ENCODE measurements at places on chromosomes 3 and 15.

DNA sequence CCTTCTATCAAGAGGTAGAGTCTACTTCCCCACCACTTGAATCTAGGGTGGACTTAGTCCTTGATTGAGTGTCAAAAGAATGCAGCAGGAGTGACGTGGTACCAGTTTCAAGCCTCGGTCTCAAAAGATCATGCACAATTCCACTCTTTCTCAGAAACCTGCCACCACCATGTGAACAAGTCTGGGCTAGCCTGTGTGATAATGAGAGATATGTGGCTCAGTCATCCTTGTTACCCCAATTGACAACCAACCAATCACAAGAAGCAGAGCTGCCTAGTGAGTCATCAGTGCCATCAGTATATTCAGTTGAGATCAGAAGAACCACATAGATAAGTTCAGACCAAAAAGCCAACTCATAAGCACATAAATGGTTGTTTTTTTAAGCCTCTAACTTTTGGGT lies 374.5 kb downstream of the IL20RB start:
- no peak for DNase-seq

DNA sequence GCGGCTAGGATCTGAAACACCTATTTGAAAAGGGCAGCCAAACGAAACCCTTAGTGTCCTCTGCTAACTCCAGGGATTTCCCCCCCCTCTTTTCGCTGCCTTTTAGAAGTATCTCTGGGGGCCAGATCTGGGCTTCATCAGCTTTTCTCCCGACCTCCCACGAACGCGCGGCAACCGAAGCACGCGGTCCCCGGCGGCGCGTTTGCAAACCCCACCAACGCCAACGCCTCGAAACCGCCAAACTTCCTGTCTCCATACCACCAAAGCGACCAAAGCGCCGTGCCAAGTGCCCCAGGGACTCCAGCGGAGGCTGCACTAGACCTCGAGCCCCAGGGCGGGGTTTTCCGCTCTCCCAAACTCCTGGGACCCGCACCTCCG lies 155.8 kb upstream of the FRMD4B start:
- DNase-seq, result no peak

DNA sequence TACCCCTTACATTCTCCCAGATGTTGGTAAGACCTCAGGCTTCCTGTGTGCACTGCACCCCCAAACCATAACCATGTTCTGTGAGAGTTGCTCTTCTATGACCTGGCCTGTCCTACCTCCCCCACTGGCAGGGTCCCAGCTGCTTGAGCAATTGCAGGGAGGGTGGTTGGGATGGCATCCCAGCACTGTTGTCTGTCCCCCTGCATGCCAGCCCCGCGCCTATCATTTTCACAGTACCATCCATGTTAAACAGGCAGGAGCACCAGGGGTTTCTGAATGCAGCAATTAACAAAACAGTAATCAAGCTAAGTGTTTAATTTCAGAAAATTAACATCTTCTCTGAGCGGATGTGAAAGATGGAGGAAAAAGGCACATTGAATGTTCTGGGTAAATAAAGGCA lies 345.5 kb downstream of the EPHB1 start:
- DNase-seq, result no peak

GRCh38 chr3:181901626-181902025 lies 189.9 kb downstream of the SOX2 start:
- no peak for DNase-seq

- no peak for DNase-seq
These were observed 155.8 kb upstream of the LRIG1 start for GRCh38 chr3:66656609-66657008.

DNA sequence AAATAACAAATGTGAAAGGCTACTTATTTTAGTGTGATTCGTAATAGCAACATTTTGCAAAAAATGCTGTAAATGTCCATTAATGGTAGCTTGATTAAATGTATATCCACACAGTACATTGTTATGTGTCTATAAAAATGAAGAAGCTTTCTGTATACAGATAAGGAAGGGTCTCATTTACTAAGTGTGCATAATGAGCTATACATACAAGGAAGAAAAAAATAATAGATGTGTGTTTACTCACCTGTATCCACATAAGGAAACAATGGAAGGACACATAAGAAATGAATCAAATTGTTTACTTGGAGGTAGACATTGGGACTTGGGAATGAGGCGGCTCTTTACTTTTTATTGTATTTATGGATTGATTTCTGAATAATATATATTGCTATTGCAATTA lies 34.9 kb downstream of the MED12L start:
- DNase-seq, result no peak

GRCh38 chr15:41566121-41566885 lies 7.3 kb downstream of the TYRO3 start:
- DNase-seq, result no peak

DNA sequence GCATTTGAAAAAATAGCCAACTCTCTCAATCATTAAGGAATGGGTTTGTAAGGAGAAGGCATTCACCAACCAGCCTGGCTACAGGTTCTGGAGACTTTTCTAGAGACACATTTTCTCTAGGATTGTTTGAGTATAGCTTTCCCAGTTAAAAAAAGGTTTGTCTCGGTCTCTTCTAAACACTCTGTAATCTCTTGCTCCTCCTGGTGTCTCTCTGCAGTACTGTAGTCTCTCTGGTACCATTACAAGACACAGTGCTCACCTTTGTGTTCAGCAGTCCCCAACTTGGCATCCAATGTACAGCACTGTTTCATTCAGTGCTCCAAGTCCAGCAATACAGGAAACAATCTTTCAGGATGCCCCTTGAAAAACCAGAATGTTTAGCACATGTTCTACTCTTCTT lies 534.4 kb downstream of the ZNF385D start:
- DNase-seq, result no peak

DNA sequence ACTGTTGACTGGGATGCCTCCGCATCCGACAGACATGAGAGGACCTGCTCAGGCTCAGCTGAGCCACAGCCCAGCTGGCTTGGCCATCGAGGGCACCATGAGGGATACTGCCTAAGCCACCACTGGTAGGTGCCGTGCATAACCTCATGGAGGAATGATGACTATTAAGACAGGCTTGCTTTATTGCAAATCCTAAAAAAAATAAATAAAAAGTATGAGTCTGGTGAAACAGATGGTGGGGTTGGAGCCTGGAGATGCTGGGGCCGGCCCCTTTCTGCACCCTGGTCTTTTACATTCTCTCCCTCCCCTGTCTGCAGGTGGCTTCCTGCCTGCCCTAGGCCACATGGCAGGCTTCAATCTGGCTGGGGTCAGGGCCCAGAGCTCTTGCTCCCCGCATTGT lies 24.0 kb upstream of the RAD18 start:
- no peak for DNase-seq

DNA sequence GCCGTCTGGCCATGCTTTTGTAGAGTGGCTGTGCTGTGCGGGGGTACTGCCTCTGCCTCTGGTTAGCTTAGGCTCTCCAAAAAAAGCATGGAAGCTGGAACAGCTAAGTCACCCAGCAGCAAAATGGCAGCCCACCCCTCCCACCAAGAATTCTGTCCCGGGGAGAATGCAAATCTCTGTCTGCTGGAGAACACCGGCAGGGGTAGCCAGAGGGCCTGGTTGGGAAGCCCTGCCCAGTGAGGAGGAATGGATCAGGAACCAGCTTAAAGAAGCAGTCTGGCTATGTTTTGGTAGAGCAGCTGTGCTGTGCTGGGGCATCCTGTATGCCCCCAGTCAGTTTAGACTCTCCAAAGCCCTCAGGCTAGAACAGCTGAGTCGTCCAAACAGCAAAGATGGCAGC lies 56.2 kb upstream of the PTPRG start:
- DNase-seq, result no peak

GRCh38 chr3:111758642-111759041 lies 100.4 kb upstream of the PHLDB2 start:
- no peak for DNase-seq

DNA sequence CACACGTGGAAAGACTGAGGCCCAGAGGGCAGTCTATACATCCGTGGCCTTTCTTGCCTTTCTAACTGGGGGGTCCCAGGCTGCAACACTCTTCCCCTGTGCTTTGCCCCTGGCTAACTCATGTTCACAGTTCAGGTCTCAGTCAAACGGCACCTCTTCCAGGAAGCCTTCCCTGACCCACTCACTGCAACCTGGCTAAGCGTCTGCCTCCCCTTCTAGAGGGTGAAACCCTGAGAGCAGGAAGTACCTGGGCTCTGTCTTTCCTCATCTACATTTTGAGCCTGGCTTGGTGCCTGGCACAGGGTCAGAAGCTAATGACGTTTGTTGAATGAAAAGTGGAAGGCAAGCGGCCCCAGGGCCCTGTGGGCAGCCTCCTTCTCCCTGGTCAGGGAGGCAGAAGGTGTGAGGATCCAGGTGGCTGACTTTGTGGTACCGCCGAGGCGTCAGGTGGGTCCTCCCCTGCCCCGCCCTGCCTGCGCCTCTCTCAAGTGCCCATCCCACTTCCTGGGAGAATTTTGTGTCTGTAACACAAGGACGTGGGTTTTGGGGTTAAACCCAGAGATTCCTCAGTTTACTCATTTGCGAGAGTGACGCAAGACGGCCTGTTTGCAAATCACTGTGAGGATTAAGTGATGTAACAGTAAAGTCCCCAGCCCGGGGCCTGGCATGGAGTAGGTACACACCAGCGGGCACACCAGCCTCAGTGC lies 32.1 kb downstream of the DNASE1L3 start:
- no peak for DNase-seq

GRCh38 chr15:71515375-71516186 lies 294.8 kb upstream of the NR2E3 start:
- no peak for DNase-seq

- DNase-seq, result no peak
These were observed 492.4 kb upstream of the FRG2C start for GRCh38 chr3:75171630-75172230.

- DNase-seq, result no peak
These were observed 75.9 kb downstream of the TNIK start for GRCh38 chr3:171384101-171384891.

DNA sequence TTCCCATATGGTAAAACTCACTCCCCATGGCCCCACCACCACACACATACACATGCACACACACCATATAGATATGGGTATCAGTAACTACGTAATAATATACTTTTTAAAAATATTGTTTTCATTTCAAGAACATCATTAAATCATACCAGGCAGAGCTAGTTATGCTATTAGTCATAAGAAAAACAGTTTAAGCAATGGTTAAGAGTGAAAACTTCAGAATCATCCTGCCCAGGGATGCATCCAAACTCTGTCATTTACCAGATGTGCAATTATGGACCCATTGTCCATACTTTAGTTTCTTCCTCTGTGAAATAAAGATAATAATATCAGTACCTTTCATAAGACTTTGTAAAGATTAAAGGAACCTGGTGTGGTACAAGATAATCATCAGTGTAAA lies 608.3 kb downstream of the RBMS3 start:
- DNase-seq, result no peak
